Cardiac septum (tissue), 1 donor: ENCODE measurements at places on chromosomes 11 and 22.
A peak's percentile ranks its signal among the peaks of the same experiment; 100 is the strongest.

DNA sequence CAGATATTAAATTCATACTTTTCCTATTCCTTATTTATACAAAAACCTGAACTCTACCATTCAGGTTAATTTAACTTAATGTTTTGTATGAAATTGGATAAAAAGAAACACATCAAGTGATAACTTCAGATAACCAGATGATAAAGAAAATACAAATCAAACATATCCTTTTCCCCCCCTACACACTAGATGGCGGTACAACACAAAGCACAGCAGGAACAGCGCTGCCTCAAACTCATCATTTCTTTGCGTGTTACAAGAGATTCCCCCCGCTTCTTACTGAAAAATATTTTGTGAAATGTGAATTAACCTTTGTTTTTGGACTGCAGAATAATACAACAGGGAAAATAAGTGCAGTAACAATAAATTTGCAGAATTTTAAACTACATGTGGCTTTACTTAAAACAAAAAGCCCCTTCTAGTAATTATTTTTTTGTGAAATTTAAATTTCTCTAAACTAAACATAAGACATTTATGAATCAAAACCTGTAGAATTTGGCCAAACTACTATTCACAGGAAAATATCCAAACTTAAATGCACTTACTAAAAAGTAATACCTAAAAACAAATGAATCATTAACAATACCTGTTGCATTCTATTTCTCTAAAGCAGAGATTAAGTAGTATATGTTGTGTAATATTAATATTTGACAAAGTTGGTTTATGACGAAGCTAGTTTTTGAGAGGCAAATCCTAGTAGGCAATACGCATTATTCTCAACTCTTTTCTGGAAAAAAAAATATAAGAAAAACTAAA is 74.4 kb downstream of the ARHGAP32 start:
- no peak for DNase-seq

GRCh38 chr11:58658623-58659022 is 36.2 kb downstream of the CNTF start:
- DNase-seq: no peak

DNA sequence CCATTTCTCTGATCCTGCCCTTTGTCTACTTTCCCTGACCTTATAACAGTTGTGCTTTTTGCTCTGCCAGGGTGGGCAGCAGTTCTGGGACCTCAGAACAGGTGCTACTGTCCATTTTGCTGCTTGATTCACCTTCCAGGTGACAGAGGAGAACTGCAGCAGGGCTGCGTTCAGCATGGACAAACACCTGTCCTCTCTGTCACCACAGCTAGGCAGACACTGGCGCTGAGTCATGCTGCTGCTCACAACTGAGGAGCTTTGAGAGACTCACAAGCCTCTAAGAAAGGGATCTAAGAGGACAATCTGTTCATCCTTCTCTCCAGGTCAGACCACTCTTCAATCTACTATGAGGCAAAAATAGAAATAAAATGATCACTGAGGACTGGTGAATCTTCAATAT is 1144.5 kb upstream of the CCDC90B start:
- DNase-seq: no peak

GRCh38 chr11:104443387-104443786 is 279.4 kb upstream of the PDGFD start:
- no peak for DNase-seq

DNA sequence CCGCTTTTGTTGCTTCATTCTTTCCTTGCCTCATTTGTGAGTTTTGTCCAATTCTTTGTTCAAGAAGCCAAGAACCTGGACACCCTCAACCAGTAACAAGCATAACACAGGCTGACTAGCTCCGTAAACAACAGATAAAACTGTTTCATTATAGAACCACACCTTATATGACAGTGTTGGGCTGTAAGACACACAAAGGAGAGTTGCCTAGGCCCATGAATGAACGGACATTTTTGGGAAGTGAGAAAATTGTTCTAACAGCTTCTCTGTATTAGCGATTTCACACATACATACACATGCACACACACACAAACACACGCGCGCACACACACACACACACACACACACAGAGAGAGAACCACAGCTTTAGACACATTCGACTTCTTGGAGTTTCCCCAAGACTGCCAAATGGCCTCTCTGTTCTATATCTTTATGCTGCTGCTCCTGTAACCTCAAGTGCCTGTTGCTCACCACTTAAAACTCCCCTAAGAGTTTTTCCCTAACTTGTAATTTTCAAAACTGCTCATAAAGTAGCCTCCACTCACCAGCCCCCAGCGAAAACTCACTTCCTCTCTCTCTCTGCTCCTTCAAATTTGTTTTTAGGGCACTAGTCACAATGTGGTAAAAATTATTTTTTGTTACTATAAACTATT is 35.9 kb downstream of the CTSC start:
- no peak for DNase-seq

DNA sequence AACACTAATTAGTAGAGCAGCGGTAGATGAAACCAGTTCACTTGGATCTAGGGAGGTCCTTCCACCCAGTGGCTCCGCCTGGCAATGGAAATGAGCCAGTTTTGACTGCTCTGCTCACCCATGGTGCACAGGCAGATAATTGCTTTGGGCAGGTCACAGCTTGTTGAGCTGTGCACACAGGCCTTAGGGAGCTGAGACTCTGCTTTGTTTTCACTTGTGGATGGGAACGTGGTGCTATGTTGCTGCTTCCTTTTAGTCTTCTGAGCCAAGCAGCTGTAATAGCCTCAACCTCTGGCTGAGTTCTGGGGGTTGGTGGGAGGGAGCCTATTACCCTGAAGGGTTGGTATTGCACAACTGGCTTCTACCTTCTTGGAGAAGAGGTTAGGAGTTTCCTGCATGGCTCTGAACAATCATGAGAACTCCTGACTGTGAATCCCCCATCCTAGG is 262.3 kb upstream of the MTNR1B start:
- DNase-seq: no peak

DNA sequence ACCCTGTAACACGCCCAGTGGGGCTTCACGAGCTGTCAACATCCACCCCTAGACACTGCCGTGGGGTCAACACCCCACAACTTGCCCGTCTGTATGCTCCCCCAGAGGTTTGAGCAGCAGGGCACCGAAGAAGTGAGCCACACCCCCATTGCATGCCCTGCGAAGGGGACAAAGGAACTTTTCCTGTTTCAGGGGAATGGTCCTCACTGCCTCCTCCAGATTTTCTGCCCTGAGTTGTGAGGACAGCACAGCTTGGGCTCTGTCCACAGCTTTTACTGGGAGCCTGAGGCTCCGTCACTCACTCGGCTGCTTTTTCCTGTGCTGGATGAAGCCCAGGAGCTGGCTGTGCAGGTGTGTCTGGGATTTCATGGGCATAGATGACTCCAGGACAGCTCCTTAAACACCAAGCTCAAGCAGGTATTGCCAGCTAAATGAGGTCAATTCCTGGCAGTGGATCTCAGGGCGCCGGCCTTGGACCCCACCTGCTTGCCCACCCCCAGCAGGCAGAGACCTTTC is 40.2 kb upstream of the CCDC188 start:
- DNase-seq: no peak

GRCh38 chr22:47380692-47381091 is 618.2 kb downstream of the TBC1D22A start:
- peak; percentile 51 for DNase-seq

GRCh38 chr11:7486098-7486780 is 933 bp downstream of the OLFML1 start:
- DNase-seq: no peak

- DNase-seq: no peak
These were observed 720 bp downstream of the FAM118A start for GRCh38 chr22:45310331-45310976.

GRCh38 chr11:82826526-82826925 is 73.7 kb downstream of the PRCP start:
- DNase-seq: no peak

DNA sequence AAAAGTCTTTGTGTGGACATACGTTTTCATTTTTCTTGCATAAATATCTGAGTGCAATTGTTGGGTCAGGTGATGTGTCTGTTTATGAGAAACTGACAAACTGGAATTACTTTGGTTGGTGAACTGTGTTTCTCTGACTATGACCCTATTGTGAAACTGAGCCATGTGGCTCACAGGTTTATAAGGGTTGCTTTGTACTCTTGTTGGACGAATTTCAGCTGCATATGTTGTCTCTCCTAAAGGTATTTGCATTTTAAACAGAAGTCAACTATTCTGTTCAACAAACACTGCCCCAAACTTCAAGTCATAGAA is 34.4 kb upstream of the RASD2 start:
- no peak for DNase-seq

DNA sequence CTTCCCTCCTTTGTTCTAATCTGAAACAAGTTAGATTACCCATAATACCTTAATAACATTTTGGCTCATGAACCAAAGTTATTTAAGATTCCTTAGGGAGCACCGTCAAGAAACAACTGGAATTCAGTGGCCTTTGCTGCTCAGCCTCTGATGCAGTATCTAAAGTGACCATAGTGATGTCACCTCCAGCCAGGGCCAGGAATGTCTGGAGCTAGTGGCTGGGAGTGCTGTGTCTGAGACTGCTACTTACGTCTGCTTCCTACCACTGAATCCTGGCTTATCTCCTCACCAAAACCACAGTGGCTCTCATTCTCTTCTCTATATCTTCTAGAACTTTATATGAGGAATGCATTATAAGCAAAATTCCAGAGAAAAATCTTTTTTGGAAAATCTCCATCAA is 658.0 kb downstream of the DLG2 start:
- DNase-seq: no peak

GRCh38 chr22:43151251-43152002 is at the start of gene TSPO:
Gene TSPO, plus strand, starts transcription at chr22:43151559. Its CDS starts 7,680 bp downstream, at chr22:43159239.
- peak; percentile 94 for DNase-seq

DNA sequence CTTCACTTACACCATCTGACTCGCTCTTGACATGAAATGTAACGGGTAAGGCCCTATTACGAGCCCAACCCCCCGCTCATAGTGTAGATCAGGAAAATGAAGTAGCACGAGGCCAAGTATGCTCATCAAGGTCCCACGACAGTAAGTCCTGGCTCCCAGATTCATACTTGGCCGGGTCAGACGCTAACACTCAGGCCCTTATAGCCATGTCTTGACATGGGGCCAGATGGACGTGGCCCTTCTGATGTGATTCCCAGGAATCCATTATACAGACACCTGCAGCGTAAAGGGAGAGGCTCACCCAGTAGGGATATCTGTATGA is 175.1 kb downstream of the CEP164 start:
- no peak for DNase-seq

GRCh38 chr11:111205632-111206385 is 39.7 kb upstream of the POU2AF2 start:
- DNase-seq: no peak

GRCh38 chr11:47225552-47226400 is 11.0 kb downstream of the DDB2 start:
- DNase-seq: no peak

DNA sequence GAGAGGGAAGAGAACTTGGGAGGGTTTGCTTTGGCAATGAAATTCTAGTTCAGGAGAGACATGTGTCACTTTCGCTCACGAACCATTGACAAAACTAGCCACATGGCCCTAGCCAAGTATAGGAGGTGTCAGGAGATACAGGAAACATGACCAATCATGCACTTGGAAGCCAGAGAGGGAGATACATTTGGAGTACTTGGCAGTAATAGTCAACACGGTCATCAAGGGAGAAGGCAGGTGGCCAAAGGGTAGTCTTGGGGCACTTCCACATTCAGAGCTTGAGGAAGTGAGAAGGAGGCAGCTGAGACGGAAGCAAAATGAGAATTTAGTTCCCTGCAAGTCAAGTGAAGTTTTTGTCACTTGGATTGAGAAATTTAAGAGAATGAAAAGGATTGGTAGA is 26.4 kb upstream of the KIRREL3 start:
- no peak for DNase-seq

GRCh38 chr11:28140689-28141455 is 32.7 kb downstream of the METTL15 start:
- DNase-seq: no peak

GRCh38 chr11:47915374-47915773 is 65.0 kb upstream of the PTPRJ start:
- no peak for DNase-seq

GRCh38 chr11:45150943-45151342 is 4.5 kb downstream of the PRDM11 start:
- no peak for DNase-seq
